ENCODE measurements at places on chromosomes 2 and 18. TPM values are rescaled to one million over a fixed set of nuclear protein-coding genes. Genes with fewer than 3 reads are reported as not detected.

- DNase-seq = no peak
Observed at GRCh38 chr2:136137982-136138381, 20.0 kb upstream of the CXCR4 start.

GRCh38 chr18:60053747-60054304, 154.0 kb downstream of the PMAIP1 start:
- DNase-seq = peak; percentile 96

- DNase-seq = no peak
Observed at GRCh38 chr2:214203214-214203613, 207.6 kb upstream of the VWC2L start.

- no peak for DNase-seq
Observed at GRCh38 chr2:225100269-225100668, 58.0 kb upstream of the DOCK10 start.

- no peak for DNase-seq
Observed at GRCh38 chr2:236977852-236978398, 107.8 kb upstream of the COPS8 start.

GRCh38 chr2:228016402-228016801, 145.0 kb downstream of the DAW1 start:
- no peak for DNase-seq

GRCh38 chr2:157898591-157898996, 22.5 kb upstream of the ACVR1 start:
- peak; percentile 45 for DNase-seq

DNA sequence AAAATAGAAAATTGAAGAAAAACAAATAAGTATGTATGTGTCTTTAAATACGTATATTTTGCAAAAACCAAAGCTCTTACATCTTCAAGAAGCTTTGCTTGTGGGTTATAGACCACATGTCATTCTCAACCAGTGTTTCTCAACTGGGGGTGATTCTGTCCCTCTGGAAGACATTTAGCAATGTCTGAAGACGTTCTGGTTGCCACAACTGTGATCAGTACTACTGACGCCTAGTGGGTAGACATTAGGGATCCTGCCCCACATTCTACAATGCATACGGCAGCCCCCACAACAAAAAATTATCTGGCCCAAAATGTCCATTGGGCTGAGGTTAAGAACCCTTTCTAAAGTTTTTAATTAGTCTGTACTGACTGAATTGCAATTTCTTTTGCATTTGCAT, 48.4 kb downstream of the UNC50 start:
- no peak for DNase-seq

- DNase-seq = no peak
Observed at GRCh38 chr2:39394516-39394961, 42.5 kb downstream of the MAP4K3 start.

- DNase-seq = no peak
Observed at GRCh38 chr2:160465002-160465401, 28.6 kb downstream of the RBMS1 start.

- no peak for DNase-seq
Observed at GRCh38 chr2:75459565-75460310, 101.0 kb downstream of the EVA1A start.

DNA sequence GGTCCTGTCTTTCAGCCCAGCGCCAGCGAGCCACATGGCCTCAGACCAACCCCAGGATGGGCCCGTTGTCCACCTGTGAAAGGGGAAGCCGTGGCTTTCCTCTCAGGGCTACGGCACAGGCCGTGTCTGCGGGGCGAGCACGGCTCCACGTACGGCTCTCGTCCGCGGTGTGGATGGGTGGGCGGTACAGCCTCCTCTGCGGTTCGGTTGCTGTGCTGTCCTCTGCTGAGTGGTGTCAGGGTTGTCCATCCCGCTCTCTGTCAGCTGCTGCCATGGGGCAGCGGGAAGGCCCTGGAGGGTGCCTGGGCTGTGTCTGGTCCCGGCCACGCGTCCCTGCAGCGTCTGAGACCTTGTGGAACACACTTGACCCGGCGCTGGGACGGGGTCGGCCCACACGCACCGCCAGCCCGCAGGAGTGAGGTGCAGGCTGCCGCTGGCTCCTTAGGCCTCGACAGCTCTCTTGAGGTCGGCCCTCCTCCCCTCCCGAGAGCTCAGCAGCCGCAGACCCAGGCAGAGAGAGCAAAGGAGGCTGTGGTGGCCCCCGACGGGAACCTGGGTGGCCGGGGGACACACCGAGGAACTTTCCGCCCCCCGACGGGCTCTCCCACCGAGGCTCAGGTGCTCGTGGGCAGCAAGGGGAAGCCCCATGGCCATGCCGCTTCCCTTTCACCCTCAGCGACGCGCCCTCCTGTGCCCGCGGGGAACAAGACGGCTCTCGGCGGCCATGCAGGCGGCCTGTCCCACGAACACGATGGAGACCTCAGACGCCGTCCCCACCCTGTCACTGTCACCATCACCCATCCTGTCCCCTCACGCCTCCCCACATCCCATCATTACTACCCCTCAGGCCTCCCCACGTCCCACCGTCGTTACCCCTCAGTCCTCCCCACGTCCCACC, 128.7 kb downstream of the NFATC1 start:
- no peak for DNase-seq

DNA sequence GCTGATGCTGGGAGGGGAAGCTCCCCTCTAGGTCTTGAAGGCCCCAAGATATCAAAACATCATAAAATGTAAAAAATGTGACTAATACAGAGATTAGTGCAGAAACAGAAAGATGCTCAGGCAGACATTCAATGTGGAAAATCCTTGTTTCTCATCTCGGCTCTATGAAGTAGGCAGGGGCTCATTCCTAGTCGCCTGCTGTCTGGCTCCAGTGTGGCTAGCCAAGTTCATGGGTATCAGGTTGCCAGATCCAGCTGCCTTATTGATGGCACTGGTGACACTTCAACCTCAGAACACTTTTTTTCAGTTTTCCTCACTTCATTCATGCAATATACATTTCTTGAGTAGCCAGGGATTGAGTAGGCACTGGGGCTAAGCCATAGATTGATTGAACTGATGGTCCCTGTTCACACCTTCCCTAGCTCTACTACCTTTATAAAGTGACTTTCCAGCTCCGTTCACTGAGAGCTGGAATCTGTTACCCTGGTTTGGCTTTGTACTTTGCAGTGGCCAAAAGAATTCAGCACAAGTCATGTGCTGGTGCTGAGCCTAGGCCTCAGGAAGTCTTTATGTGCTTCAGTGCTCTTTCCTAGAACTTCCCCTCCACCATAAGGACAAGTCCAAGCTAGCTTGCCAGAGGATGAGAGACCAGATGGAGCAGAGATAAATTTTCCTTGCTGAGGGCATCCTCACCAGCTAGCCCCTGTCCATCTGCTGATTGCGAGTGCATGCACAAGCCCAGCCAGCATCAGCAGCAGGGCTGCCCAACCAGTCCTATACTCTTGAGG, 373.6 kb upstream of the ST6GAL2 start:
- no peak for DNase-seq

DNA sequence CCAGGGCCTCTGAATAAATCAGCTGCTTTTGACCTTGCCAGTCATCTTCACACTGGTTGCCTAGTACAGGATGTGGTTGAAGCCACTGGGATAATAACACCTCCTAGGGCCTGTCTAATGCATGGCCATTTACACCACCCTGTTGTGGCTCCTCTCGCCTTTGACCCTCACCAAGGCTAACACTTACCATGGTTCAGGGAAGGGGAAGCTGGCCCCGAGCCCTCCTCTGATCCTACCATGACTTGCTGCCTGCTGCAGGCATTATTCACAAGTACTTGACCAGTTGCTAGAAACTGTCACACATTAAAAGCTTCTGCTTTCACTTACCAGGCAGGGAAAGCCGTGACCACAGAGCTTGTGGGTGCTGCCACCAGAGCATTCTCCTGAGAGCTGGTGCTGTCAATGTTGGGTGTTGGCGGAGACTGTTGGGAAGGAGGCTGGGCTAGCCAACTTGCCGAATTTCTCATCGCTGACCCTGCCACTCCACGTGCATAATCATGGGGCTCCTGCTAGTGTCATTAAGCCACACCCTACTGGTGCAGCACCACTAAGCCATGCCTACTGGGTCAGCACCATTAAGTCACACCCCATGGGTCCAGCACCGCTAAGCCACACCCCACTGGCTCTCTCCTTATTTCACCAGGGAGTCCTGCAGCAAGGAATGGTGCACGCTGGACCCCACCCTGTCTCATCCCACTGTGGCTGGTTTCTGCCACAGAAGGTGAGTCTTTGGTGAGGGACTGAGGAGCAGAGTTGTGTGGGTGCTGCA, 47.0 kb upstream of the TTC39C start:
- no peak for DNase-seq

GRCh38 chr18:23205980-23206379, 70.7 kb downstream of the CABLES1 start:
- DNase-seq = no peak

- no peak for DNase-seq
Observed at GRCh38 chr18:2555895-2556294, 15.4 kb downstream of the METTL4 start.

GRCh38 chr2:108824316-108825070, 37.9 kb downstream of the CCDC138 start:
- DNase-seq = no peak

DNA sequence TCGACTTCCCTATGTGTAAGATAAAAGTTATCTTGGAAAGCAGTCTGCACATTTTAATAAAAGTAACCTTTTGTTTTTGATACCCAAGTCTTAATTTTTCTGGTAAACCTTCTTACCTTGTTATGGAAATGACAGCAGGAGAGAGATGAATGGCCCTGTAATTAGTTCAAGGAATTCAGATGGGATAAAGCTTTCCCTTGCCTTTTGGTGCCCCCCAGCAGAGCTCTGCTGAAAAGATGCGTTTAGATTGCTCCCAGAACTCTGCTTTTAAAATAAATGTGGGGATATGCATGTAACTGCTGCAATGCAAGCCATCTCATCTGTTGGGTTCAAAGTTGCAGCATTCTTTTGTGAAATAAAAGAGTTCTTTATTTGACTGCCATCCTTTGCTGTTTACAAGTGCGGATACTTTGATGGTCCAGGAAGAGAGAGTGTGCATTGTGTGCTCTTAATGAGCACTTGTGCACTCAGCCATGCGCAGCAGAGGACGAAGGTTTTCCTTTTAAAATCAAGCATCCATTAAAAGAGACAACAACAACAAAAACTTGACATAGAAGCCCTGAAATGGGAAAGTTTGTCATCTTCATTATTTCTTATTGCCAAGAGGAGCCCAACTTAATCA, 176.7 kb upstream of the ST6GAL2 start:
- no peak for DNase-seq

DNA sequence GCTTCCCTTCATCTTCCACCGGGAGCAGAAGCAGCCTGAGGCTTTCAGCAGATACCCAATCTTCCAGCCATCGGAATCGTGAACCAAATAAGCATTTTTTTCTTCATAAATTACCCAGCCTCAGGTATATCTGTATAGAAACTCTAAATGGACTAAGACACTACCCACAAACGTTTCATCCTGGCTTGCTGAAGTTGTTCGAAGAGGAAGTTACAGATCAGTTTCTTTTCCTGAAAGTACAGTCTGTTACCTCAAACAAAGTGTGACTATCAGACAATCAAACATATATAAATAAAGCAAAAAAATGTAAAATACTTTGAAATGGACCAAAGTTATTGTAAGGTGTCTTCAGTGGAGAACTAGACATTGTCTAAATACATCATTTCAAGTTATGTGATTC, 97.9 kb downstream of the MREG start:
- DNase-seq = no peak

DNA sequence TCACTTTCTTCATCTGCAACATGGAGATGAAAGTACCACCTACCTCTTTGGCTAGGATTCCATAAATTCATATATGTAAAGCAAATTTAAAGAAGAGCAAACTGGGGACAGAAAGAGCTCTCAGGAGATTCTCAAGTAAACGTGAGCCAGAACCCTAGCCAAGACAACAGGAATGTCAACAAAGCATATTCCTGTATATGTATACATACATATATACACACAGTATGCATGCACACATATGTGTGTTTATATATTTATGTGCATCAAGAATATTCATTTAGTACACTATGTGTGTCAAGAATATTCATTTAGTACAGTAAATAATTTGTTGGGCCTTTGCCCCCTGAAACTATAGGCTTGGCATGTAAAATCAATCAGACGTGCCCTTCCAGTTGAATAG, 574.4 kb upstream of the KLHL29 start:
- DNase-seq = no peak

DNA sequence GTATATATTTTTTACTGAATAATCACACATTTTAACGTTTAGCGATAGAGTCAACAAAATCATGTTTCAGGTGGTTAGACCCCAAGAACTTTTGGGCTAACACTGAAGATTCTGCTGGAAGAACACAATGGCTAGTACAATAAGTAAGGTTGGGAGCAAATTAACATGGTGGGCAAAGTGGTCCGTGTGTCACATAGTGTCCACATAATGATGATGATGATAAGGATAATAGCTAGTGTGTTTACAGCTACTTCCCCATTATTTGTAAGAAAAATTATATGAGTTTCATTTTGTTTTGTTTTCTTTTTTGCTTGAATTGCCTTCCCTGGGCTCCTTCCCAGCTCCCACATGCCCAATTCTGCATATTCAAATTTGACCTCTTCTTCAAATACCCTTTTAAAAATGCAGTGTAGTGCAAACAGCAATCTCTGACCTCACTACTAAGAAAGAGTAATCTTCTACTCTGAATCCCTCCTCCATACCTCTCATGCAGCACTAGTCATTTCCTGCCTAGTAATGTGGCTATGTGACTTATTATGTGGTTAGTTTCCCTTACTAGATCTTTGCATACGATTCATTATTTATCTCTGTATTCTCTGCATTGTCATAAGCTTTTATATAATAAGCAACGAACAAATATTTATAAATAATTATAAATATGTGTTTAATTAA, 16.9 kb upstream of the VPS54 start:
- DNase-seq = peak; percentile 39

DNA sequence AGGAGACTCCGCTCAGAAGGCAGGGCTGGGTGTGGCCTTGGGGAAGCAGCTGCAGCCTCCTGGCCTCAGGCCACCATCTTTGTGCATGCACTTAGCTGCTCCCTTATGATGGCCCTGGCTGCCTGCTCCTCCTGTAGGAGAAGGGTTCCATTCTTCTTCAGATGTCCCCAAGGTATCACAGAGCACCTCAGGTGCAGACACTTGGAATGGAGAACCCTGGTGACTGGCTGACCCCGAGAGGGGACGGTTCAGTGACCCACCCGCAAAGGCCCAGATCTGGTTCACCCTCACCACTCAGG, 9.6 kb downstream of the GPAT2 start:
- DNase-seq = no peak

- no peak for DNase-seq
Observed at GRCh38 chr2:198874472-198874858, 583.3 kb downstream of the SATB2 start.

TEX51 gene
- total RNA-seq = not detected

UBE2E3 gene
- 91.3 TPM for total RNA-seq

SOS1 gene
- 28.7 TPM for total RNA-seq

DAW1 gene
- total RNA-seq = 0.26 TPM

ARID5A gene
- total RNA-seq = 19.3 TPM

QPCT gene
- 2.3 TPM for total RNA-seq

ZBTB14 gene
- total RNA-seq = 12.6 TPM

RAMP1 gene
- total RNA-seq = 17.6 TPM

CMPK2 gene
- total RNA-seq = 0.80 TPM

MYO7B gene
- 0.15 TPM for total RNA-seq

MYL12B gene
- total RNA-seq = 420 TPM

CDH7 gene
- not detected for total RNA-seq

CPO gene
- total RNA-seq = not detected

SPDYA gene
- total RNA-seq = 0.87 TPM

REG1B gene
- total RNA-seq = 2.0 TPM
